ENCODE measurements at places on chromosomes 3 and 15.

- no peak for DNase-seq
These were observed 9.5 kb upstream of the C3orf49 start for GRCh38 chr3:63809607-63810006.

GRCh38 chr3:66655044-66655443, 154.2 kb upstream of the LRIG1 start:
- DNase-seq: no peak

GRCh38 chr3:64559588-64559987, 128.2 kb downstream of the ADAMTS9 start:
- DNase-seq: no peak

DNA sequence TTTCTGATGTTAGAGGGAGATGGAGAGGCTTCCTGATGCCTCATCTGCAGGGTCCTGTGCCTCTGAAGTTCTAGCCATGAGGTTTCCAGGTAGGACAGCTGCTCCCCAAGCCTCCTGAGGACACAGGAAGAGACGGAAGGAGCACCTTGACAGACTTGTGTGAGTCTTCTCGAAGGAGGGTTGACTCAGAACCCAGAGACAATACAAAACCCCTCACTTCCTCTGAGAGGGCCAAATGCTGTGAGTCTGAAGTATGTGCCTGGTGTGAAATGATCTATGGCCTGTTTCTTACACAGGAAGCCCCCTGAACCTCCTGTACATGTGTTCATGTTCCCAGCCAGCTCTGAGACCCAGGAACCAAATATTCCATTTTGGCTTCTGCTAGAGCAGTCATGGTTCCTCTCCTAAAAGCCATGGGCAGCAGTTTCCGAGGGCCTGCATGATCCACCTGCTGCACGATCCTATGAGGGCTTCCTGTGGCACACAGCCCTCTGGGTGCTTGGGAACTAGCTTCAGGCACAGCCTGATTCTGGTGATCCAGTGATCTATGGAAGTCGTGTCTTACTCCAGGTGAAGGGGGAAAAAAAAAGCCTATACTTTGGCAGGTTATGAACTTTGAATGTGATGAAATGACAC, 62.2 kb downstream of the AAGAB start:
- no peak for DNase-seq
